ENCODE measurements at places on chromosomes 5 and 9.

GRCh38 chr5:156394642-156395305 is 67.8 kb downstream of the SGCD start:
- DNase-seq = peak; percentile 11

DNA sequence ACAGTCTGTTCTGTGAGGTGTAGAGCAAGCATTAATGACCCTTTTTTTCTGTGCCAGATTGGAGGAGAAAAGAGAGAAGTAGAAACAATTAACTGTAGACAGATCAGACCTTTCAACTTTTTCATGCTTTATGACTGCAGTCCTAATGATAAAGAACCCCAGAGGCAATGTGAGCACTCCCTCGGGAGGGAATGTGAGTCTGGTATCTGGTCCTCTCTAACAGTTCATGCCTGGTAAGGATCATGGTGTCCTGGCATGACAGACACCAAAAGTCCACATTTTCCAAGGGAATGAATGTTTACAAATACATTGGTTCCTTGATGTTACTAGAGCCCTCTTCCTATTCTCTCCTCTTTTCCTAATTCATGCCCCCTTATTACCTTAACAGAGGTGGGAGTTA is 70.3 kb downstream of the MTAP start:
- no peak for DNase-seq

GRCh38 chr5:138490648-138491283 is 25.5 kb downstream of the EGR1 start:
- no peak for DNase-seq

DNA sequence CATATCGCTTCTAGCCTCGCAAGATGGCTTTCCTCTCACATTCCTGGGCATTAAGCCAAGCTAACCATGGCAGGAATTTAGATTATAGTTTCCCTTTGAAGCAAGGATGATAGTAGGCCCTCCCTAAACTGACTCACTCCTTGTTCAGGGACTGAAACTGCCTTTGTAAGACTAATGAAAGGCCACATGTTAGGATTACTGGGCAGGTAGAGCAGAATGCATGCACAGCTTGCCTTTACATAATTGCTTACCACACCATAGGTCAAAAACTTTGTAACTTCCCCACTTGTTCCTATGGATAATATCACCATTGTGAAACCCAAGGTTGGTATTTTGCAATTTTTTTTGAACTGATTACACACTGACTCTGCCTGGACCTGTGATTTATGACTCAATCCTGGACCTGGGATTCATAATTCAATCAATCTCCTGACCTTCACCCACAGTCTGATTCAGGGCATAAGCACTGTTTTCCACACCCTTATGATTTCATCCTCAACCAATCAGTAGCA is 41.0 kb upstream of the PRDM9 start:
- no peak for DNase-seq

DNA sequence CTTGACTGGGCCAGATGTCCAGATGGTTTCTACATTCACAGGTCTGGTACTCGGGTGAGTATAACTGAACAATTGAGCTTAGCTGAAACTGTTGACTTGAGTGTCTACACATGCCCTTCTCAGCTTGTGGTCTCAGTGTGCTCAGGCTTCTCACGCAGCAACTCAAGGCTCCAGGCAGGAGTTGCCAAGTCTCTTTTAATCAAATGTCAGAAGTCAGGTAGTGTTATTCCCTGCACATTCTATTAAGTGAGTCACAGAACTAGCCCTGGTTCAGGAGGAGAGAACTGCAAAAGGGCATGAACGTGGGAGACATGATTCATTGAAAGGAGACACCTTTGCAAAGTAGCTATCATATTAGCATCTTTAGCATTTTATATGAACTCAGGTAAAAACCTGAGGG is 199.3 kb upstream of the ACTBL2 start:
- no peak for DNase-seq

GRCh38 chr9:137619240-137620047 is 639 bp downstream of the EHMT1 start:
- DNase-seq = no peak

DNA sequence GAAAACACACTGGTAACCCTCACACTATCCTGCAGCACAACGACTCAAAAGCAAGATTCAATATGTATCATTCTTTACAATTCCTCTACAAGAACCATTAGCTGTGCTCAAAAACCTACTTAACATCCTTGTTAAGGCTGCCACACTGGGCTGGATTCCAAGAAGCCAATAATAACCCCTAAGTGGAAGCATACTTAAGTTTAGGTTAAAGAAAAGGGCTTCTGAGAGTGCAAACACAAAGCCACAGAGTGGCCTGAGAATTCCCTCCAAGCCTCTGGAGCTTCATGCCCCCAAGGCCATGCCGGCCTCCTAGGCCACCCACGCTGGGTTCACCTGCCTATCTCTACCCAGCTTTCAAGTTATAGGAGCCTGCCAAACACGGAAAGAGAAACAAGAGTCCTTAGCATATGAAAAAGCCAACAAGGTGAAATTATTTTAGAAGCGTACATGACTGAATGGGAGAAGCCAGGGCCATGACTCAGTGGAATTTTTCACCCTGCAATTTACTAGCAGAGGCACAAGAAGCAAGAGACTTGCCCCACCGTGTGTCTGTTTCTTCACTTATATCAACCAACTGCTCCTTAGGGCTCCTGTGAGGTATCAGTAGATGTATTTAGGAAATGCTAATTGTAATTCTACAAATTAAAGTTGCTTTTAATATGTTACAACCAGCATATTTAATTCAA is 293.0 kb downstream of the SPOCK1 start:
- DNase-seq = peak; percentile 74

Data from NCI-H345 (cell line).